ENCODE measurements at places on chromosomes 2 and 18. TPM values are rescaled to one million over a fixed set of nuclear protein-coding genes. Genes with fewer than 3 reads are reported as not detected.

- DNase-seq: no peak
These were observed 3.4 kb downstream of the KLF7 start for GRCh38 chr2:207162316-207162715.

GRCh38 chr2:39942950-39943349 is 163.9 kb upstream of the THUMPD2 start:
- no peak for DNase-seq

DNA sequence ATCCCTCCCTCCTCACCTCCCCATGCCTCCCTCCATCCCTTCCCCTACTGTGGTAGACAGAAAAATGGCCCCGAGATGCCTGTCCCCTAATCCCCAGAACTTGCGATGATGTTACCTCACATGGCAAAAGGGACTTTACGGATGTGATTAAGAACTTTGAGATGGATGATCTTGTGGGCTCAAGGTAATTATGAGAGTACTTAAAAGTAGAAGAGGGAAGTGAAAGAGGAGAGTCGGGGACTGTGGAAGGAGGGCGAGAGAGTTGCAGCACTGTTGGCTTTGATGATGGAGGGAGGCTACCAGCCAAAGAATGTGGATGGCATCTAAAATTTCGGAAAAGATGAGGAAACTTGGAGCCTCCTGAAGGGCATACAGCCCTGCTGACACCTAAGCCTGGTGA is 66.5 kb downstream of the AGAP1 start:
- no peak for DNase-seq

- no peak for DNase-seq
These were observed 343.6 kb upstream of the SYT4 start for GRCh38 chr18:43620936-43621335.

GRCh38 chr2:25123682-25124081 is 44.7 kb downstream of the POMC start:
- no peak for DNase-seq

DNA sequence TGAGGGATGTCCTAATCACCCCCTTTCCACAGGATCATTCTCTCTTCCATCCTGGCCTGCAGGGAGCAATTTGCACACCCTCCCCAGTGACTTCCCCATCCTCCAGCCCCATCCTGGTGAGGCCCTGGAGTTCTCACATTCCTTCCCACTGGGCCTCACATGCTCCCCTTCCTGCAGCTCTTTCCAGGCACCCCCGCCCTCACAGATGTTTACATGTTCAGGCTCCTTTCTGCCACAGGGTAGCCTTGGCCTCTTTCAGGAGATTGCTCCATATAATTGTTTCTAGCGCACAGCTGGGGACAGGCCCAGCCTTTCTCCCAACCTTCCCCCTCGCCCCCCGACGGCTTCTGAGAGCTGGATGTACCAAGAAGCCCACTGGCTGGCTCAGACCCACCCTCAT is 288.4 kb upstream of the TRIB2 start:
- DNase-seq: no peak

GRCh38 chr18:55318951-55319441 is 269.0 kb downstream of the TCF4 start:
- DNase-seq: no peak

DNA sequence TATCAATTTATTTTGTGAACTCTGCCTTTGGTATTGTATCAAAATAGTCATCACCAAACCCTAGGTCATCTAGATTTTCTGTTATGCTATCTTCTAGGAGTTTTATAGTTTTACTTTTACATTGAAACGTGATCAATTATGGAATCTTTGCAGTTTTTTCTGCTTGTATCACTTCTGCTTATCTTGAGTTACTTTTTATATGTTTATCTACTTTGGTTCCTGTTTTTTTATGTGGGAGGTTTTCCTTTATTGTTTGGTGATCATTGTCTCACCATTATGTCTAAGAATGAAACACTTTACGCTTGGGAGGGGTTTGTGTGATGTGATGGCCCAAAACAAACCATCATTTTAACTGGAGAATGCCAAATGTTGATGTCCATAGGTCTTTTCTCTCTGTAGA is 261.2 kb downstream of the SPAG16 start:
- DNase-seq: no peak

DNA sequence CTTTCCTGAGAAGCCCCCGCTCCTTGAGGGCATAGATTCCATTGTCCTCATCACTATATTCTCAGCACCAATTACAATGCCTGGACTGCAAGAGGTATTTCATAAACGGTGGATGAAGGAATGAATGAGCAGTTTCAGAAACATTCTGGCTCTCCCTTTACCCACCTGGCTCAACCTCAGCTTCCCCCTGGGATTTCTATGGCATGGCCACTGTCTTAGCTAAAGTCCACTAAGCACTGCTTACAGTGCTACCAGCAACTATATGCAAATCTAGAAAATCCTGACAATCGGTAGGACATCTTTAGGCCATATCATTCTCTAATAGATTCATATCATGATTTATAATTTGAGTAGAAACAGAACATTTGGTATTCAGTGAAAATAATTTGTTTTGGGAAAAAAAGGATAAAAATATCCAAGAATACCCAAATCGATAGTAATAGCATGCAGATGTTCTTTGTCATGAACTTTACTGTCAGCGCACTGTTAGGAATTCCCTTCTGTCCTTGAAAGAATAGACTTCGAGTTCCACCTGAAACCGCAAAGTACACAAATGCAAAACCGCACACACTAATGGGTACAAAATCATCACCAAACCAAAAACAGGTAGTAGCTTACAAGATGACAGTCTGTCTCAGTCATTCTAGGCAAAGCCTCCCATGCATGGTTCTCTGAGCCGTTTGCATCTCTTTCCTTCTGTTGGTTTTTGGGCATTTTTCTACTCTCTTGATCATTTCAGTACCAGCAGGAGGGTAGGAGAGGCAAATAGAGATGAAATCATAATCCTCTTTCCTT is 303.6 kb upstream of the ID2 start:
- DNase-seq: no peak

- DNase-seq: no peak
These were observed 33.0 kb downstream of the VAPA start for GRCh38 chr18:9946831-9947230.

- no peak for DNase-seq
These were observed 195.7 kb upstream of the TMEFF2 start for GRCh38 chr2:192390401-192390800.

DNA sequence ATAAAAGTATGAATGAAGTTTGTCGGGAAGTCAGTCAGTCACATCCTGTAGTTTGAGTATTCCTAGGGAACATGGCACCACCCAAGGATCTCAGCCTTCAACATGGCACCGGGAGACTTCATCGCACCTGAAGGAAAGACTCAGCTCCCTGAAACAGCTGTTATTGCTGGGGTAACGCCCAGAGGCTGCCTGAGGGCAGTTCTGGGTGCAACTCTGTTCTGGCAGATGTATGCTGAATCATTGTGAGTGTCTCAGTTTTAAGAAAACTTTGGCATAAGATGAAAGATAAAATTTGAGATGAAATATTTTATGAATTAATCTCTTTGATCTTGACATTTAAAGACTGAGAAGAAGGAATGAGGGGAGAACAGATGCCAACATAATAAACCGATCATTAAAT is 49.9 kb upstream of the SERPINB2 start:
- no peak for DNase-seq

DNA sequence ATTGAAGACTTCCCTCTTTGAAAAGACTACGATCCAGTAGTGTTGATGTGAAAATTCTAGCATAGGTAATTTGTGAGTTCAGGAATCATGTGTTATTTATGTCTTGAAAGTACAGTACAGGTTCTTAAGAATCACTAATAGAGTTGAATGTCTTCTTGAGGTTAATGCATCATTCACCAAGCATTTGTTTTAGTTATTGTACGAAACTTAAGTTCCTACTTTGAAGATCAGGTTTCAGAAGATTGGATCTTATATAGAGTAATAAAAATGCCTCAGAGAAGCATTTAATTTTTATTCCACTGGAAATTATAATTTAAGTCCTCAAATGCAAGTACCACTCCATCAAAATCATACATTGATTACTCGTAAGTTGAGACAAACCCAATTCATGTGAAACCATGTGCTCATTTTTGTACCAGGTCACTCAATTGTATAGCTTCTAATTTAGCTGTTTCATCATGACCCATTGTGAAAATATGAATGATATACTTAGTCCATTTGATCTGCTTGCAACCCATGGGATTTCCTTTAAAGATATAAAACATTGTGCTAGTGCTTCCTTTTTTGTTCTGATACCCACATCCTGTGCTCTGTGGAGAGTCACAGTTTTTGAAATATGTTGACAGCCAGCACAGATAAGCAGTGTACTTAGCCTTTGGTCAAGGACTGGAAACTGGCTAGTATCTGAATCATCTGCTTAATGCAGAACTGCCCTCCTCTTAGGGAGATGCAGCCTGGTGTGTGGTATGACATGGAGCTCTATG is 22.5 kb upstream of the RAB27B start:
- no peak for DNase-seq

GALR1 gene
- 0.07 TPM for polyA plus RNA-seq

MATN3 gene
- 3.7 TPM for polyA plus RNA-seq

ATG16L1 gene
- polyA plus RNA-seq: 20.8 TPM

MZT2B gene
- 71.6 TPM for polyA plus RNA-seq

NFATC1 gene
- polyA plus RNA-seq: 5.5 TPM

CFAP65 gene
- 0.20 TPM for polyA plus RNA-seq
